Stimulated activated CD4-positive, alpha-beta T cell treated with anti-CD3 and anti-CD28 coated beads, Interleukin-4, amount 100 ng/mL, for 4 hours (primary cell): ENCODE measurements at places on chromosomes 11 and 22.

GRCh38 chr11:70569618-70569890 lies 171.2 kb downstream of the CTTN start:
- no peak for DNase-seq

GRCh38 chr11:123434262-123434661 lies 4.2 kb downstream of the GRAMD1B start:
- no peak for DNase-seq

- no peak for DNase-seq
Measured at GRCh38 chr11:12469451-12469850, 92.1 kb downstream of the PARVA start.

GRCh38 chr11:116457336-116458007 lies 315.3 kb downstream of the BUD13 start:
- DNase-seq = no peak

- DNase-seq = no peak
Measured at GRCh38 chr11:119384332-119384731, 2.8 kb upstream of the USP2 start.

- DNase-seq = no peak
Measured at GRCh38 chr11:133024301-133024700, 508.0 kb downstream of the OPCML start.

GRCh38 chr11:31803813-31804311 lies 7.3 kb downstream of the PAX6 start:
- DNase-seq = no peak

- peak; percentile 63 for DNase-seq
Measured at GRCh38 chr11:65891219-65892136, 1.0 kb downstream of the CCDC85B start.

DNA sequence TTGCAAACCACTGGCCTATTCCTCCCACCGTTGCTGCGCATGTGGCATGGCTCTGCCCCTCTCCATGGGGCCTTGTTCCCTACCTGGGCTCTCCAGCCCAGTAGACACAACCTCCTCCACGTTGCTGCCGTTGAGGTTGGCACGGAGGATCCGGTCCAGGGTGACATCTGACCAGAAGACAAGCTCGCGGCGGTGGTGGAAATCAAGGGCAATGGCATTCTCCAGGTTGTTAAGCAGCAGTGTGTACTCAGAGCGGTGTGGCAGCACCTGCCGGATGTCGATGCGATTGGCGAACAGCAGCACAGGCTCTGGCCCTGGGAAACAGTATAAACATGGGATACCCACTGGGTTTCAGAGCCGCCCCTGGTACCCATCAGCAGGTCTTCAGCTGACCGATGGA lies 23.8 kb downstream of the LRP4 start:
- no peak for DNase-seq

DNA sequence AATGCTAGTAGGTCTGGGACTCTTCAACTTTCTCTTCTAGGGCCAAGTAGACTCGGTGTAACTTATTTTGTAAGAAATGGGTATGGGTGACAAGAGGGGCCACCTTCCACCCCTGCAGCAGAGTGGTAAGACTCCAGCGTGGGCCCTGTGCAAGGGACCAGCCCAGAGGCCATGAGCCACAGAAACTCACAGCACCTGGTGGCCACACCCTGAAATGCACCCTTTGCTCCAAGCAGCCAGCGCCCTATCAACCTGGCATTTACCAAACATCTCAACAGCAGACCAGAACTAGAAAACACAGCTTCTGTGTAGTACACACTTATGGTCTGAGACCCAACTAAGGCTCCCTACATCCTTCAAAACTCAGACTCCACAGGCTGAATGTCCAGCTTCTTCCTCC lies 5.7 kb downstream of the CDCA5 start:
- peak; percentile 62 for DNase-seq

DNA sequence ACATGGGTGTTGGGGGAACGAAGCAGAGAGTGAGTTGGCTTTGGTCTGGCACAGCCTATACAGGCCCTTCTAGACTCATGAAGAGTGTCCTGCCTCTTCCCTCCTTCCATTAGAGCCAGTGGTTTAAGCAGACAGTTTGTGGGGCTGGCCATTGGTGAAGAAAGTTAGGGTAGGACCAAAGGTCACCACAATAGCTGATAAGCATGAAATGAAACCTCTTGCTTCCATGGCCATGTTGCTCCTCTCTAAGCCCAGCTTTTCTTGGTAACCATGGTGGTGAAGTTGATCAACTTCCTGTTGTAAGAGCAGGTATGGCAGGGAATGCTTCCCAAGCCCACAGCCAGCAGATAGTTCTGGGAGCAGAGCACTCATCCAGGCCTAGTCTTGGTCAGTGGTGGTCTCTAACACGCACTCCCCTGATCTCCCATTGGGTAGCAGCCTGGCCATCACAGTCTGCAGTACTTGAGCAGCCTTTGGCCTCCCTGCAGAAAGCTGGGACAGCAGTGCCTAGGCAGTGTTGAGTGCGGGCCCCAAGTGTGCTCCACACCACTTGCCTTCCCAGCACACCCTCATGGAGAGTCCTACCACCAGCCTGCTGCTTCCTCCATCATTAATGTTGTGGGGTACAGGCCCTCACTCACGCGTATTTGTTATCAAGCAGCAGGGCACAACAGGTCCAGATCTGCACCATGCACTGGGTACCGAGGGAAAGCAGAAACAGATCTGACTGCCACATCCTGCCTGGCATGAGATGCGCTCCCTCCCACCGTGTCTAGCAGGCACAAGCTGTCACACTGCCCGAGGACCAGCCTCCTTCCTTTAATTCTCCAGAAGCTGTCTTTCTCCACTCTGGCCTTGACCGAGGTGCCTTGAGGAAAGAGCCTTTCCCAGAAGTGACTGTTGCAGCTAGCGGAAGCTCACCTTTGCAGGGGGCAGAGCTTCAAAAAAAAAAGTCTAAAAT lies 65.8 kb upstream of the SUSD2 start:
- DNase-seq = no peak

DNA sequence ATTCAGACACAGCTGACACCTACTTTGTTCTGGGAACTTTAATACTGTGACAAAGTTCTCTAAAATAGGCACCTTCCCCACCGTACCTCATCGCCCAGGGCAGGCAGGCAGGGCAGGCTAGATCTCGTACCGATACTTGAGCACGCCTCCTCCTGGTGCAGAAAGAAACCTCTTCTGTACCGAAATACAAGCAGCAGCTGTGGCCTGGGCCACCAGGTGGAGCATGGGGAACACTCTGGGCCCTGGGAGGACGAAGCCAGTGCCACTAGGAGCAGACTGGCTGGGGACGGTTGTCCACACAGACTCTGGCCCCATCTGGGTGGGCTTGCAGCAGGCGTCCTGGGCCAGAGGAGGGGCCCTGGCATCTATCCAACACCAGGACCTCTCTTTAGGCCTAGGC lies 12.8 kb downstream of the PMM1 start:
- no peak for DNase-seq

DNA sequence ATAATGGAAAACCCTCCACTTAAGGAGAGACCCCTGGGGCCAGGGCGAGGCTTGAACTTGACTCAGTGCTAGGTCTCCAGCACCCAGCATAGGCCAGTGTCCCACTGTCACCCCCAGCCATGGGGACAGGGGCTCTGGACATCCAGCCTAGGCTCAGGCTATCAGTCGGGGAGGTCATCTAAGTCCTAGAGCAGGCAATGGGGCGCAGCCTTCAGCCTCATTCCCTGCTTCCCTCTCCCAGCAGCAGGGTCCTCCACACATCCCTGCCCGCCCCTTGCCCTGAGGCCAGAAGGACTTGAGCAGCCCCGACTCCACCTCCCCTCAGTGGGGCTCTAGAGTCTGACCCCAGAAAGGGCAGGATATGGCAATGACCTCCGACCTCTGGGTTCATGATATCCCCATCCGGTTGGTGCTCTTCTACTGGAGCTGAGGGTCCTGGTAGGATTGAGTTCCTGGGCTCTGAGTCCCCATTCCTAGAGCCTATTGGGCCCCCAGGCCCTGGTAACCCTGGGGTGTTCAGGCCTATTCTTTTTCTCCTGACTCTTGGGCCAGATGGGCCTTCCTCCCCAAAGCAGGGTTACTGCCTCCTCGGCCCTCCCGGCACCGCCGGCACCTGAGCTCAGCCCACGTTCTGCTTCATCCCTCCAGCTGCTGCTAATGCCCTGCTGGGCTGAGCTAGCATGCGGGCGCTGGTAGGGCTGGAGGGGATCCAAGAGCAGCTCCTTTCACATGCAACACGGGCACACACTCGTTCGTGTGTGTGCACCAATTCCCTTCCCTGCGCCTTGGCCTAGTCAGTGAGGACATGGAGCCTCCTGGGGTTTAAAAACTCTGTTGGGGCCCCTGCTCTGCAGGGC lies 4.4 kb downstream of the CST6 start:
- no peak for DNase-seq

DNA sequence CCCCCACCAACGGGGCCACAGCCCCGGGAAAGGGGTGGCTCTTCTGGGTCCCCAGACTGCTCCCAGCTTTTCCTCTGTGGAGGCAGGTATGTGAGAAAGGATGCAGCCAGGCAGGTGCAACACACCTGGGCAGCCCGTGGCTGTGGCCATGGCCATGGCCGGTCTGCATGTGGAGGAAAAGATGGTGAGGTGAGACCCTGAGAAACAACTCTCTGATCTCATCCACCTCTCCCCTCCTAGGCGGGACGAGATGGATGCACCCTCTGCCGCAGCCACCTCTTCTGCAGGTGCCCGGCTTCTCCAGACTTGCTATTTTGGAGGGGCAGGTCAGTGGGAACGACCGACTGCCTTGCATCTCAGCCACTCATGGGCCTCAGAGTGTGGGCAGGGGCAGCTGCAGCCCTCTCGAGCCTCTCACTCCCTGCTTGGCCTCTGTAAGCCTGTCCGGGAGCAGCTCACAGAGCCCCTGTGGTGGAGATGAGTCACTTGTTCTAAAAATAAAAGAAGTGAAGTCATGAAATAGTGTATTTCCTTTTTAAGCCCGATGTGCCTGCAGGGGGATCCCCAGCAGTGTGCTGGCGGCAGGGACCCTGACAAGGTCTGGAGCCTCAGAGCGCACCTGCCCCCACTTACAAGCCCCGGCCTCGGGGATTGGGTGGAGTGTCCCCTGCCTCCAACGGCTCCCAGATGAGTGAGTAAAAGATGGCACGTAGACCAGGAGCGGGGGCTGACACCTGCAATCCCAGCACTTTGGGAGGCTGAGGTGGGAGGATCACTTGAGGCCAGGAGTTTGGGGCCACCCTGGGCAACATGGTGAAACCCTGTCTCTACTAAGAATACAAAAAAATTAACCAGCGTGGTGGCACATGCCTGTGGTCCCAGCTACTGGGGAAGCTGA lies 10.7 kb downstream of the SMIM38 start:
- DNase-seq = peak; percentile 61

DNA sequence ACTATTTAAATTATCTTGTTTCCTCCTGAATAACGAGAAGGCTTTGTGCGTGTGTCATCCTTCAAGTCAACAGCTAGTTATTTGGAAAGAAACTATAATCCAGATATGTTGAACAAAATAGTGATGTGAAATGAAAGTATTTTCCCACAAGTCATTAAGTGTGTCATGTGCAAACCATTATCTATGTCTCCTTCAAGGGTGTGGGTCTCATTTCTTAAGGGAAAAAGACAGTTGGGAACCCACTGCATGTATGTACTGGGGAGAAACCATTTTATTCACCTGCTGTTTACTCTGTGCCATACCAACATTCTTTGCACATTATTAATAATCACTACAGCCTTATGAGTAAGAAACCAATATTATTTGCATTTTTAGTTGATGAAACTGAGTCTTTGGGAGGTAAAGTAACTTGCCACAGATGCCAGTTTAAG lies 145.3 kb upstream of the CTSC start:
- DNase-seq = no peak

GRCh38 chr11:65773784-65774411 lies 6.9 kb downstream of the AP5B1 start:
- DNase-seq = no peak

DNA sequence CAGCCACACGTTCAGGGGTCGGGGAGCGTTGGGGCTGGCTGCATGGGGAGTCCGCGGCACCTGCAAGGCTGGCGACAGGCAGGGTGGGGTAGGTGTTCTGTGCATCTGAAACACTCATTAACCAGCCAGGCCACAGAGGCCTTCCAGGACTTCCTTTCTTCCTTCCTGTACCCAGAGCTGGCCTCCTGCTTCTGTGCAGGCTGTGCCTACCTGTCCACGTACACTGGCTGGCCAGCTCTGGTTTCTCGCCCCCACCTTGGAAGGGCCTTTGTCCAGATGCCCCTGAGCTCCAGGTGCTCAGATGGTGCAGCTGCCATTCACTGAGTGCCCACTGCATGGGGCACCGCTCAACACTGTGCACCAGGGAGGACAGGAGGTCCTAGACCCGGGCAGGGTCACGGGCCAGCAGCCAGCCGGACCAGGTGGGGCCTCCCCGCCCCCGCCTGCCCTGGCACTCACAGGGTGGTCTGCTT lies 15.9 kb downstream of the TTLL12 start:
- DNase-seq = no peak

DNA sequence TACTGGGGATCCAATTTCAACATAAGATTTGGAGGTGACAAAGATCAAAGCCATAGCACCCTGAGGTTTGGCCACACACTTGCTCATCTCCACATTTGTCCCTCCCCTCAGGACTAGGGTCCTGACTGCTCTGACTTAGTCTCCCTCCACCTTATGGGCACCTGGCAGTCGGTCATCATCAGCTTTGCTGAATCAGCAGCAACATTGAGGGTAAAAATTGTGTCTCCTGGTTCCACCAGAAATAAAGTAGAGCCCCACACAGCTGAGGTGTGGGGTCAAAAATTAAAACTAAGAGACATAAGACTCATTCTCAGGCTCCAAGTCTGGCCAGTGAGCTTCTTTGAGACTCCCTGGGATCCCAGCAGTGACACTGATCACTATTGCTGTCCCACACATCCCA lies 56.2 kb downstream of the GGTLC2 start:
- no peak for DNase-seq

DNA sequence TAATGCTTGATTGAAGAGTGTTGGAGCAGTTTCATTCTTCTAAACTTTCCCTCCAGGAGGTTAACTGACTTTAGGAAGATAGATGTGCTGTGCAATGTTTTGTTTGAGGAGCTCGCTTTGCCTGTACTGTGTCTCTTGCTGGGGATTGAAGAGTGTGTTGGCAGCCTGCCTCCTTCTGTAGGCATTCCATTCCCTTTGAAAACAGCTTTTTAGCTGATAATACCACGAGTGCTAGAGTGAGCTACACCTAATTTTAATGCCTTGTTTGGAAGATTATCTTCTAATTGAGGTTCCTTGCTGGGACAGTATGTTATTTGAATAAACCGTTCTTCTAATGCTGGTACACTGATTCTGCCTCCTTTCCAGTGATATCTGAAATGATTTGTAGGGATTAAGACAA lies 7.2 kb downstream of the DDX10 start:
- no peak for DNase-seq

DNA sequence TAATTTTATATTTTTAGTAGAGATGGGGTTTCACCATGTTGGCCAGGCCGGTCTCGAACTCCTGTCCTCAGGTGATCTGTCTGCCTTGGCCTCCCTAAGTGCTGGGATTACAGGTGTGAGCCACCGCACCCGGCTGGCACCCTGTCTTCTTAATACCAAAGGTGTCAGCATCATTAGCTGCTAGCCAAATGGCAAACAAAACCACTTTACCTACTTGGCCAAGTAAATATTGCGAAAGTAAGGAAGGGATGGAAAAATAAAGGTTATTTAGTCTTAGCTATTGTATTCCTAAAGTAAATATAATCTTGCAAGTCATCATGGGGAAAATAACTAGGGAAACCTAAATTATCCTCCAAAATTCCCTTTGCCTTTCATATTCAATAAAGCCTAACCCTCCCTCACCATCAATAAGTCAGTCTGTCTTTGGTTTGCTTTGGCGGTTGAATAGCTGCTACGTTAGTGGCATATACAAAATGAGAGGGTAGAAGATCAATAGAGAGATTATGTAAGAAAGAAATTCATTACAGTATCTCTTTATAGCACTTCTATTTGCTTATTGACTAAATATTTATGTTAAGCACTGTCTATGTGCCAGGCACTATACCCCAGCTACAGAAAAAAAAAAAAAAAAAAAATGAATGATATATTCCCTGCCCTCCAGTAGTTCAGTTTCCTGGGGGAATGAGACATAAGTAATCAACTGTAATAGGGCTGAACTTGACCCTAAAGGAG lies 40.2 kb upstream of the CFAP300 start:
- DNase-seq = no peak
